Left renal cortex interstitium (tissue), 4 donors: ENCODE measurements at places on chromosomes 13 and 19.
A peak's percentile ranks its signal among the peaks of the same experiment; 100 is the strongest.

DNA sequence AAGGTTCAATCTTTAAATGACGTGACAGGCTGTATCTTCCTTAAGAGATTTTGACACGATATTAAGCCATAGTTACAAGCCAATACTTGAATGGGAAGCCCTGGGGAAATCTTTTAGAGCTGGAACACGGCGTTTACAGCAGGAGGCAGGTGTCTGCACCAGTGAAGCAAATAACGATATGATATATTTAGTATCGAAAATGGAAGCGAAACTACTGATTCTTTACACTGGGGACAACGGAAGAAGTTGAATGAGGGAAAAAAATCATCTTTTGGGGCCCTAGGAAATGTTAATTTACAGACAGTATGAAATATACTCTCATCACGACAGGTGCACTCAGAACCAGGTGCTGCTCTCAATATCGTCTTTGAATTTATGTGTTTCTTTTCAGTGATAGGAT lies 793.9 kb upstream of the PCDH20 start:
- DNase-seq: no peak

- DNase-seq: no peak
These were observed 17.1 kb upstream of the GARRE1 start for GRCh38 chr19:34237283-34237682.

DNA sequence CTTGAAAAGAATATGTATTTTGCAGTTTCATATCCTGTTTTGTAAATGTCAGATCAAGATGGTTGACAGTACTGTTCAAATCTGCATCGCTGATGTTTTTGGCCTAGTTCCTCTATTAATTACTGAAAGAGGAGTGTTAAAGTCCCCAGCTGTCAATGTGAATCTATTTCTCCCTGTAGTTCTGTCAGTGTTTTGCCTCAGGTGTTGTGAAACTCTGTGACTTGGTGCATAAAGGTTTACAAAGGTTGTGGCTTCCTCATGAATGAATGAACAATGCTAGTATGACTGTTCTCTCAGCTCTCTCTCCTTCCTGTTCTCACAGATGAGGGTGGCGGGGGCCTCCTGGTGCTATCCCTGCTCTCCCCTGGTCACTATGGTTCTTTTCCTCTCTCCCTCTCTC lies 142.4 kb downstream of the MYCBP2 start:
- no peak for DNase-seq

- no peak for DNase-seq
These were observed 8.8 kb upstream of the CACNG6 start for GRCh38 chr19:53982611-53983010.

GRCh38 chr19:1384478-1385110 lies 887 bp downstream of the NDUFS7 start:
- DNase-seq: no peak

DNA sequence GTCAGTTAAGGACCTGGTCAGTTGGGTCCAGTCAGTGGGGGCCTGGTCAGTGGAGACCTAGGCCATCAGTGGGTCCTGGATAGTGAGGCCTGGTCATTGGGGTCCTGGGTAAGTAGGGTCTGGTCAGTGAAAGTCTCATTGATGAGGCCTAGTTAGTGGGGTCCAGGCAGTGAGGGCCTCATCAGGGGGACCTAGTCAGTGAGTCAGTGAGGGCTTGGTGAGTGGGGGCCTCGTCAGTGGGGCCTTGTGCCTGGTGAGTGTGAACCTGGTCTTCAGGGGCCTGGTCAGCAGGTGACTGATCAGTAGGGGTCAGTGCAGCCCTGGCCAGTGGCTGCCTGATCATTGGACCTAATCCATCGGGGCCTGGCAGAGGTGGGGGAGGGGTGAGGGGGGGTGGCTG lies 42.6 kb upstream of the TPM4 start:
- DNase-seq: no peak

DNA sequence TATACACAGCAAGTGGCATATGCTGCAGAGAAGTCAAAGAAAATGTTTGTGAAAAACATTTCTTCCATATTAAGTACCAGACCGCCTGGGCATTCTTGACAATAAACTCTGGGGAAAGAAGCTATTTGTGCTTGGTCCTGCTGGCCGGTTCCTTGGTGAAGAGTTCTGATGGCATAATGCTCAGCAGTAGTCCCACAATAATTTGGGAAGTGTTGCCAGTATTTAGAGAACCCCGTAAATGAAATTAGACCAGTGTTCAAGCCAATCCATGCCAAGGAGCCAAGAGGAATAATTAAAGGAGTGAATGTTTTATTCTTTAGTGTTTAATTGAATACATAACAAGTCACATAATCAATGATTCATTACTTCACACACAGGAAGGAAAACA lies 6.3 kb downstream of the KCTD12 start:
- DNase-seq: no peak

- DNase-seq: no peak
These were observed 2.6 kb downstream of the CIRBP start for GRCh38 chr19:1271528-1272422.

DNA sequence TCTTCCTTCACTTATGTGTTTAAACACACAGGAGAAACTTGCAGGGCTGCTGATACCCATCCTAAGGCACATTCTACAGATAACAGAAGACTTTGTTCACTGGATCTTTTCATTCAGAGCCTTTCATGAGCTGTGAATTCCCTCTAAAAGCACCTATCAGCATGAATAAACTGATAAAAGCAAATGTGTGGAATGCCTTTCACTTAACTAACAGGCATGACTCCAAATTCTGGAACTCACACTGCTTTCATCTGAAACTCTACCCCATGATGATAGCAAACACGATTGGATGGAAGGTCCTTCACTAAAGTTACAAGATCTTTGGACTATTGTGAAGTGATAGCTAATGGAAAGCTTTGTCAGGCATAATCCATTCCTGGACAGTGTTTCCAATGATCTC lies 457.3 kb downstream of the EFNB2 start:
- no peak for DNase-seq

GRCh38 chr19:52034051-52034728 lies 6.0 kb upstream of the ZNF614 start:
- DNase-seq: no peak

DNA sequence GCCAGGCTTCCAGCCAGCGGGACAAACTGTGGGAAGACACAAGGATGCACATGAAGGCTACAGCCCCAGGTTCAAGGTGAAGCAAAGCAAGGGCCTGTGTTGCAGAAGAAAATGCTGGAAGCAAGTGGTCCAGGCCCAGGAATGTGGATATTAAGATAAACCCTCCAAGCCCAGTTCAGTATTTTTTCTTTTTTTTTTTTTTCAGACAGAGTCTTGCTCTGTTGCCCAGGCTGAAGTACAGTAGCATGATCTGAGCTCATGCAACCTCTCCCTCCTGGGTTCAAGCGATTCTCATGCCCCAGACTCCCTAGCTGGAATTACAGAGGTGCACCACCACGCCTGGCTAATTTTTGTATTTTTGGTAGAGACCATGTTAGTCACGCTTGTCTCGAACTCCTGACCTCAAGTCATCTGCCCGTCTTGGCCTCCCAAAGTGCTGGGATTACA lies 4.4 kb downstream of the PRDX2 start:
- no peak for DNase-seq

GRCh38 chr13:23552661-23553060 lies 17.6 kb upstream of the TNFRSF19 start:
- DNase-seq: no peak

DNA sequence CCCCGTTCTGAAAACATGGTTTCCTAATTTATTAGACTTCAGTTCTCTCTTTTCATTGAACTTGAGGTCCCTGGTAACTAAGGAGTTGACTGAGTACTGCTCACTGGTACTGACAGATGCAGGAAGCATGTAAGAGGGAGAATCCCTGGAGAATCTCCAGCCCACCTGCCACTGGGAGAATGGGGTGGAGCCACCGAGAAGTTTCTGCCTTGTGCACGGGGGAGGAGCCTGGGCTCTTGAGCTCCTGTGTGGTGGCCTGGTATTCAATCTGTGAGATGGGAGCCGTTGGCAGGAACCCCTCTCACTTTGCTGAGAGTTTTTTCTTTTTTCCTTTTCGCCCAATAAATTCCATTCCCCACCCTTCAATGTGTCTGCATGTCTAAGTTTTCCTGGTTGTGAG lies 13.2 kb upstream of the AKAP11 start:
- DNase-seq: no peak

DNA sequence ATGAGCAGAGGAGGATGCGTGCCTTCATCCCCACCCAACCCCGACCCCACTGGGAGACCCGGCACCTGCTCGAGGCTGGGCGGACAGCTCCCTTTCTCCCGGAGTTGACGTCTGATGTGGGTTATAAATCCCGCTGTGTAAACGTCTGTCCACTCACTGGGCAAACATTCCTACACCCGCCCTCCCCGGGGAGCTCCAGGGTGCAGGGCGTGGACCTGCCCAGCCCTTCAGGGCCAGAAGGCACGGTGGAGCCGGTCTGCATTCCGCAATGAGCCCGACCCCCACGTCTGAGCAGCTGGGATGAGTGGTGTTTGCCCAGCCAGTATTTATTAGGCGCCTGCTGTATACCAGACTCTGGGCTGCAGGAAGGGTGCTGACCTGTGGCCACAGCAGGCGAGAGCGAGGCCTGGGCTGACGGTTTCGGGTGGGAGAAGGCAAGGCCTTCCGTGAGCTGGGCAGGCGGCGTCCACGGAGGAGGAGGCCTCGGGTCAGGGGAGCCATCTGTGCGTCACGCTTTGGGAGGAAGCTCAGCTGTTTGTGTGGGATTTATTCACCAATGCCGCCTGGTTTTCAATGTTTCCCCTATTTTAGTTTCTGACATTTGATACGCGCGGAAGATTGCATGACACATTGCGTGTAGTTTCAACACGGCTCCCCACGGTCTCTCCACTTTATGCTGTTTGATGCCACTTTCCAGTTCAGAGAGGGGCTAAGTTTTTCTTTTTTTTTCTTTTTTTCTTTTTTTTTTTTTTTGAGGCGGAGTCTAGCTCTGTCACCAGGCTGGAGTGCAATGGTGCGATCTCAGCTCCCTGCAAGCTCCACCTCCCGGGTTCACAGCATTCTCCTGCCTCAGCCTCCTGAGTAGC lies 2.0 kb downstream of the MISP start:
- DNase-seq: peak; percentile 34

GRCh38 chr19:20237773-20238623 lies 71.0 kb downstream of the ZNF486 start:
- DNase-seq: peak; percentile 83

GRCh38 chr19:14516048-14516534 lies 2.1 kb downstream of the DNAJB1 start:
- DNase-seq: no peak

DNA sequence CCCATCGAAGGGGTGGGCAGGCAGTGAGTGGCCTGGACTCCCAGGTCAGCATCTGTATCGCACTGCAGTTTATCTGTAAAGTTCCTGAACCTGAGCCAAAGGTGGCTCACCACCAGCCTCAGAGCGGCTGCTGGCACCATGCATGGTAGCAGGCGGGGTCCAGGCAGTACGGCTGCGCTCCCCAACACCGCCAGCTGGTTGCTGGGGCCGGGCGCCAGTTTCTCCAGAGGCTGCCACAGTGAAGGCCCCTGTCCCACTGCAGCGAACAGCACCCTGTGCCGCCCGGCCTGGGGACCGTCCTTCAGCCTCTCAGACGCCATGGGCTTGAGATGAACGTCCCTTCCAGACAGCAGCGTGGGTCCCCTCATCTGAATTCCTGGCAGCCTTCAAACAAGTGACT lies 109.8 kb downstream of the KDM4B start:
- DNase-seq: no peak

DNA sequence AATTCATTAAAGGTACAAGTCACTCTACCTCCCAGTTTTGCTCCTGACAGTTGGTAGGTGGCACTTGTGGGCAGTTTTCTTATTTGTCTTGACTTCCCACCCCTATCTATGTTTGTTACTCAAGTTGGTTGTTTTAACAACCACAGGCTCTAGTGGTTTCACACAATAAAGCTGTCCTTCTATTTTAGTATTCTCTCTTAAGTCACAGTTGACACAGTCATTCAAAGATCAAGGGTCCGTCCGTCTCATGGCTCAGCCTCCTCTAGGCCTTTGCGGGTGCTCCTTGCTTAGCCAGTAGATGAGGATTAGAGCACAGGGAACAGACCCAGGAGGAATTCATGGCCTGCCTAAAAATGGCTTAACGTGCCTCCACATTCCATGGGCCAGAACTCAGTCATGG lies 573.7 kb downstream of the IRS2 start:
- peak; percentile 17 for DNase-seq

DNA sequence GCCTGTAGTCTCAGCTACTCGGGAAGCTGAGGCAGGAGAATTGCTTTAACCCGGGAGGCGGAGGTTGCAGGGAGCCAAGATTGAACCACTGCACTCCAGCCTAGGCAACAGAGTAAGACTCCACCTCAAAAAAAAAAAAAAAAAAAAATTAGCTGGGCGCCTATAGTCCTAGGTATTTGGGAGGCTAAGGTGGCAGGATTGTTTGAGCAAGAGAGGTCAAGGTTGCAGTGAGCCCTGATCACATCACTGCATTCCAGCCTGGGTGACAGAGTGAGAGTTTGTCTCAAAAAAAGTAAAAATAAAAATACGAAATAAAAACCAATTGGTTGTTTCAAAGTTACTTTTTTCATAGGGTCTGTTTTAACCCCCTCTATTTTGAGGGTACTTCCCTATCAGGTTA lies 1.3 kb upstream of the LMNB2 start:
- DNase-seq: no peak

GRCh38 chr13:51475727-51476501 lies 23.1 kb upstream of the INTS6 start:
- DNase-seq: no peak

DNA sequence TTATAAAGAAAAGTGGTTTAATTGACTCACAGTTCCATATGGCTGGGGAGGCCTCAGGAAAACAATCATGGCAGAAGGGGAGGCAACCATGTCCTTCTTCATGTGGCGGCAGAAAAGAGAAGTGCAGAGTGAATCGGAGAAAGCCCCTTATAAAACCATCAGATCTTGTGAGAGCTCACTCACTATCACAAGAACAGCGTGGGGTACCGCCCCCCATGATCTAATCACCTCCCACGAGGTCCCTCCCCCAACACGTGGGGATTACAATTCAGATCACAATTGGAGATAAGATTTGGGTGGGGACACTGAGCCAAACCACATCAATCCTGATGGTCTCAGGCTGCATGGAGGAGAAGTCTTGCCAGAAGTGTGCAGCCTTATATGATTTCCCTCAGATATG lies 26.0 kb downstream of the TM9SF2 start:
- no peak for DNase-seq

- peak; percentile 4 for DNase-seq
These were observed 85.2 kb downstream of the EDNRB start for GRCh38 chr13:77833331-77833863.

DNA sequence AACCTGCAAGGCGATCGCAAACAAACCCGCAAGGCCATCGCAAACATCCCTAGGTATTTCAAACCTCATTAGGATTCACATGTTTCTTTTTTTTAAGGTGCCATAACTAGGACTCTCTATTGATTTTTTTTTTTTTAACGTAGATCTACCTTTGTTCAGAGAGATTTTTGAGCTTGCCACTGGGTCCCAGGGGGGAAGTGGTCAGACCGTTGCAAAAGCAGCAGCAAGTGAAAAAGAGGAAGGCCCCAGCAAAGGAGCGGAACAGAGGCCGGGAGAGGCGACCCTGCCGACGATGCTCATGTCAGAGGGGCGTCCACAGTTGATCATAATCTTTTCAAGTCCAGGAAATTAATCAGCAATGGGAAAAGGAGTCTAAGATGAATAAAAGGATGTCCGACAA lies 32.7 kb upstream of the FLT1 start:
- no peak for DNase-seq

- DNase-seq: no peak
These were observed 9.5 kb downstream of the IL4I1 start for GRCh38 chr19:49887037-49887664.

GRCh38 chr13:37484056-37484455 lies 114.5 kb downstream of the POSTN start:
- no peak for DNase-seq

- DNase-seq: no peak
These were observed 5.2 kb downstream of the DOCK9 start for GRCh38 chr13:98972627-98973026.

- no peak for DNase-seq
These were observed at the start of gene MUC16 for GRCh38 chr19:9009935-9010651. Gene MUC16 (minus strand): TSS chr19:9010409.
